ENCODE measurements at places on chromosomes 11 and 22.

GRCh38 chr11:22787551-22788162 lies 41.9 kb downstream of the SVIP start:
- H3K36me3 ChIP-seq: no peaks in the 10 kb centered on the region
- no peak overlapping the region for H3K27ac ChIP-seq
- no peak overlapping the region for H3K4me3 ChIP-seq
- H3K27me3 ChIP-seq: no peaks in the 10 kb centered on the region

- no peaks in the 10 kb centered on the region for H3K36me3 ChIP-seq
- no peak overlapping the region for H3K27ac ChIP-seq
These were observed 49.2 kb upstream of the FAM181B start for GRCh38 chr11:82782825-82783374.

GRCh38 chr11:96413408-96413807 lies 23.6 kb downstream of the JRKL start:
- peaks cover 20% of the 10 kb centered on the region for H3K27me3 ChIP-seq
- no peak overlapping the region for H3K27ac ChIP-seq
- no peak for DNase-seq
- H3K4me3 ChIP-seq: no peak overlapping the region
- H3K36me3 ChIP-seq: no peaks in the 10 kb centered on the region
- H3K4me1 ChIP-seq: no peaks in the 10 kb centered on the region

GRCh38 chr11:36151933-36152580 lies 137.2 kb downstream of the COMMD9 start:
- peaks cover 21% of the 10 kb centered on the region for H3K4me1 ChIP-seq
- no peaks in the 10 kb centered on the region for H3K27me3 ChIP-seq
- H3K36me3 ChIP-seq: no peaks in the 10 kb centered on the region
- H3K27ac ChIP-seq: no peak overlapping the region
- H3K4me3 ChIP-seq: no peak overlapping the region

- H3K27ac ChIP-seq: no peak overlapping the region
- DNase-seq: no peak
- peaks cover 26% of the 10 kb centered on the region for H3K36me3 ChIP-seq
- H3K4me1 ChIP-seq: peaks cover 34% of the 10 kb centered on the region
These were observed 1.9 kb downstream of the DPAGT1 start for GRCh38 chr11:119099711-119100110.

DNA sequence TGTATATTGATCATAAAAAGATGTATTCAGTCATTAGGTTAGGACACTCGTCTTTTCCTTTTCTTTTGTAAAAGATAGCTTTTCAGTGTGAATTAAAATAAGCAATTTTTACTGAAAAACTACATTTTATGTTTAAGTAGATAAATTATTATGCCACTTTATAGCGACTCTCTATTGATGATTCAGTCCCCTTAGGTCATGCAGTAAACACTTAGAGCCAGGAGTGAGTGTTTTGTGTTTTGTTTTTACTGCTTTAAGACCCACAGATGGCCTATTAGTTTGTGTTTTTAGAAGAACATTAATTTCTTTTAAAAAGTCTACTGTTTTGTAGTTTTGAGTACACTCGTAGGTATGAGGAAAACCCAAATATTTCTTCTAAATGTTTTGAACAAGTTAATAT lies 86.6 kb downstream of the YAP1 start:
- no peak overlapping the region for H3K27ac ChIP-seq
- no peaks in the 10 kb centered on the region for H3K27me3 ChIP-seq
- H3K4me3 ChIP-seq: no peak overlapping the region
- no peaks in the 10 kb centered on the region for H3K36me3 ChIP-seq
- no peaks in the 10 kb centered on the region for H3K4me1 ChIP-seq
- DNase-seq: no peak

DNA sequence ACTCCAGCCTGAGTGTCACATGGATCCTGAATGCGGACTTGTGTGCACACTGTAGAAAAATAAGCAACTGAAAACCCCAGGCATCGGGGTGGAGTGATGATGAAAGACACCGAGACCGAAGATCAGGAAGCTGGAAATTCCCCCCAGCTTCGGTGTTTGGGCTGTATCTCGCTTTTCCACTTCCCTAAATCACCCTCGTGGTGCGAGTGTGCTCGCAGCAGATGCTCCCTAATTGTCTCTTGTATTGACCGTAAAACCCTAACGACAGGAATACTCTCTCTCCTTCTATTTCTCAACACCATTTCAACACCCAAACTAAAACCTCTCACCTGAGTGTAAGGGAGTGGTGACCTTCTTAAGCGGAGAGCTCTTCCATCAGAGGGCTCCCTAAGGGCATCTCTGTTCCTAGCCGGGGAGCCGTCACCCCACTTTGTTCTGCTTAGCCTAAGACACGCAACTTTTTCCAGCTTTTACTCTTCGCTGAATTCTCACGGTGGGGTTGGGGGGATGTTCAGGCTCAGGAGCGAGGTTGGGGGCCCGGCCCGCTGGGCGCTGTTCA lies 635 bp upstream of the GRK3 start:
- H3K4me3 ChIP-seq: peak overlapping the region; percentile 90
- H3K27me3 ChIP-seq: no peaks in the 10 kb centered on the region
- peak overlapping the region; percentile 62 for H3K27ac ChIP-seq
- no peaks in the 10 kb centered on the region for H3K36me3 ChIP-seq
- no peak for DNase-seq

GRCh38 chr11:79342686-79343085 lies 98.1 kb downstream of the TENM4 start:
- no peaks in the 10 kb centered on the region for H3K4me1 ChIP-seq
- H3K4me3 ChIP-seq: no peak overlapping the region
- no peaks in the 10 kb centered on the region for H3K27me3 ChIP-seq
- DNase-seq: no peak
- H3K27ac ChIP-seq: no peak overlapping the region

- H3K4me1 ChIP-seq: peaks cover 62% of the 10 kb centered on the region
- H3K36me3 ChIP-seq: peaks cover 92% of the 10 kb centered on the region
- H3K4me3 ChIP-seq: peak overlapping the region; percentile 40
- no peaks in the 10 kb centered on the region for H3K27me3 ChIP-seq
These were observed 8.5 kb downstream of the SIPA1 start for GRCh38 chr11:65646288-65646957.

DNA sequence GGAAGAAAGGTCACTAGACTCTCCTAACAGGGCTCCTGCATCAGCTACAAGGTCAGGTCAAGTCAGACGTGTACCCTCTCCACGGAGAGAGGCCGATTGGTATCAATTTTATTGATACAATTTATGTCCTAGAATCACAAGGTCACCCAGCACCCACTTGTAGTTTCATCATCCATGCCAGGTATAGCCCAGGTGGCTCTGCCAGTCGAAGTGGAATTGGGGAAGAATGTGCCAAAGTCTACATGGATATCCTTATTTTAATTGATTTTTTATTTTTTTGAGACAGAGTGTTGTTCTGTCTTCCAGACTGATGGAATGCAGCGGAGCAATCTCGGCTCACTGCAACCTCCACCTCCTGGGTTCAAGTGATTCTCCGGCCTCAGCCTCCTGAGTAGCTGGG lies 334.1 kb downstream of the SHANK2 start:
- DNase-seq: no peak
- no peaks in the 10 kb centered on the region for H3K36me3 ChIP-seq
- H3K4me3 ChIP-seq: no peak overlapping the region
- peaks cover 23% of the 10 kb centered on the region for H3K4me1 ChIP-seq
- no peak overlapping the region for H3K27ac ChIP-seq

DNA sequence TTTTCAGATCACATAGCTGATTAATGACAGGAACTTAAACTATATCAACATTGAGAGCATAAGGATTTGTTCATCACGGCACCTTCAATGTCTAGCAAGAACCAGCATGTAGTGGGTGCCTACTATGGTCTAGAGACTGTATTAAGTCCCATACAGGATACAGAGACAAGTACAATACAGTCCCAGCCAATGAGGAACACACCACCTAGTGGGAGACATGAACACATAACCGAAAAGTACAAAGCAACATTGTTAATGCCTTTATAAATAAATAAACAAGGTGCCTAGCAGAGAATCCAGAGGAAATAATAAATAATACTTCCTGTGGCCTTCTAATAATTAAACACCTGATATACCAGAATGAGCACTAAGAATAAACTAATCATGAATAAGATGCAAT lies 87.7 kb upstream of the OPCML start:
- H3K4me1 ChIP-seq: no peaks in the 10 kb centered on the region
- DNase-seq: peak; percentile 39
- H3K27me3 ChIP-seq: no peaks in the 10 kb centered on the region
- no peak overlapping the region for H3K4me3 ChIP-seq
- H3K27ac ChIP-seq: no peak overlapping the region
- no peaks in the 10 kb centered on the region for H3K36me3 ChIP-seq

- H3K4me3 ChIP-seq: no peak overlapping the region
- H3K27me3 ChIP-seq: no peaks in the 10 kb centered on the region
- DNase-seq: no peak
- H3K36me3 ChIP-seq: no peaks in the 10 kb centered on the region
- peak overlapping the region; percentile 84 for H3K27ac ChIP-seq
- H3K4me1 ChIP-seq: peaks cover 11% of the 10 kb centered on the region
These were observed 8.4 kb downstream of the SHISAL1 start for GRCh38 chr22:44304354-44304753.

DNA sequence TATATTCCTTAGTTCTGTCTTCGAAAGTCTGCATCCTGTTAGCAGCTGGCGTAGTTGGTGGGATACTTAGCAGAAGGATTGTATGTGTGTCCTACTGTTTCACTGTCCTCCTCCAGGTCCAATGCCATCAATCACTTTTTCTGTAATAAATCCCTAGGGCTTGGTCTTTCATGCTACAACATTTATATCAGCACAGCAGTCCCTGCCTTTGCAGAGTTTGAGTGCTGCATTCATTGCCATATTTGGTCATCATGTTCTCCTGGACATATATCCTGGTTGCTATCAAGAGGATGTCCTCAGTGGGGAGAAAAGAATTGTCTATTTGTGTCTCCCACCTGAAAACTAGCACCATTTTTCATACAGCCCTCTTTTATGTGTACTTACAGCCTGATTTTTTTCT lies 67.0 kb downstream of the OR5AK2 start:
- DNase-seq: no peak
- no peaks in the 10 kb centered on the region for H3K36me3 ChIP-seq

- no peaks in the 10 kb centered on the region for H3K27me3 ChIP-seq
- no peak for DNase-seq
- no peak overlapping the region for H3K4me3 ChIP-seq
- peaks cover 31% of the 10 kb centered on the region for H3K4me1 ChIP-seq
- no peak overlapping the region for H3K27ac ChIP-seq
- H3K36me3 ChIP-seq: no peaks in the 10 kb centered on the region
These were observed 54.5 kb downstream of the PACS1 start for GRCh38 chr11:66124564-66124963.

GRCh38 chr11:122399375-122399774 lies 256.1 kb upstream of the UBASH3B start:
- H3K4me3 ChIP-seq: no peak overlapping the region
- H3K27ac ChIP-seq: no peak overlapping the region
- H3K4me1 ChIP-seq: no peaks in the 10 kb centered on the region
- H3K36me3 ChIP-seq: no peaks in the 10 kb centered on the region
- no peaks in the 10 kb centered on the region for H3K27me3 ChIP-seq
